Osteoblast (primary cell): ENCODE measurements at places on chromosomes 7 and 10. TPM values are rescaled to one million over a fixed set of nuclear protein-coding genes. Genes with fewer than 3 reads are reported as not detected.
A peak's percentile ranks its signal among the peaks of the same experiment; 100 is the strongest.

RNF32 gene
- under 0.01 and 0.29 TPM in 2 replicates for total RNA-seq

- DNase-seq = peak; percentile 51
- no peaks in the 10 kb centered on the region for H3K4me1 ChIP-seq
- no peak overlapping the region for H3K27ac ChIP-seq
- H3K27me3 ChIP-seq = no peaks in the 10 kb centered on the region
- H3K36me3 ChIP-seq = no peaks in the 10 kb centered on the region
Observed at GRCh38 chr7:150330211-150330885, 7.0 kb upstream of the ACTR3C start.

DNA sequence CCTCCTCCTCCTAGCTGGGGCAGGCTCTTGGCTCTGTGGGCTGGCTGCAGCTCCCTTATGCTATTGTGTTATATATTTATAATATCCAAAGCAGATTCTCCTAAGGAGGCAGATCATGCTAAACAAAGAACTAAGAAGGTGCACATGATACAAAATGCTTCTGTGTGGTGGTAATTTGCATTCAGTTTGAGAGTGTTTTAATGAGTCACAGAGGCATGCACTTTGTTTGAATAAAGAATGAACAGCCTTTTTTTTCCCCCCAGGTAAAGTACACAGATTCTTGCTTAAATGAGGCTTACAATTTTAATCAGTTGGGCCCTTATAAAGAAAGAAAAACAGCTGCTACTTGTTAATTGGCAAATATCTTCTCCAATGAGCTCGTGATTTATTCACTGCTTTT, 95.0 kb downstream of the FANK1 start:
- H3K27me3 ChIP-seq = no peaks in the 10 kb centered on the region
- no peak for DNase-seq
- no peak overlapping the region for H3K4me3 ChIP-seq
- H3K4me1 ChIP-seq = no peaks in the 10 kb centered on the region

GRCh38 chr10:33352175-33352574, 17.7 kb upstream of the NRP1 start:
- no peaks in the 10 kb centered on the region for H3K27me3 ChIP-seq
- H3K4me1 ChIP-seq = peaks cover 14% of the 10 kb centered on the region
- H3K4me3 ChIP-seq = no peak overlapping the region
- peak; percentile 65 for DNase-seq

INHBA gene
- total RNA-seq = 97.8 and 107 TPM in 2 replicates

- H3K4me3 ChIP-seq = no peak overlapping the region
- no peaks in the 10 kb centered on the region for H3K27me3 ChIP-seq
- H3K36me3 ChIP-seq = no peaks in the 10 kb centered on the region
- H3K4me1 ChIP-seq = no peaks in the 10 kb centered on the region
- H3K27ac ChIP-seq = no peak overlapping the region
- peak; percentile 60 for DNase-seq
Observed at GRCh38 chr7:158316466-158317031, 271.1 kb downstream of the PTPRN2 start.

GRCh38 chr7:151080067-151080521, 515 bp downstream of the FASTK start:
- H3K4me1 ChIP-seq = peaks cover 31% of the 10 kb centered on the region
- H3K27ac ChIP-seq = peak overlapping the region; percentile 65
- DNase-seq = peak; percentile 94
- H3K4me3 ChIP-seq = peak overlapping the region; percentile 95
- peaks cover 16% of the 10 kb centered on the region for H3K36me3 ChIP-seq

DNA sequence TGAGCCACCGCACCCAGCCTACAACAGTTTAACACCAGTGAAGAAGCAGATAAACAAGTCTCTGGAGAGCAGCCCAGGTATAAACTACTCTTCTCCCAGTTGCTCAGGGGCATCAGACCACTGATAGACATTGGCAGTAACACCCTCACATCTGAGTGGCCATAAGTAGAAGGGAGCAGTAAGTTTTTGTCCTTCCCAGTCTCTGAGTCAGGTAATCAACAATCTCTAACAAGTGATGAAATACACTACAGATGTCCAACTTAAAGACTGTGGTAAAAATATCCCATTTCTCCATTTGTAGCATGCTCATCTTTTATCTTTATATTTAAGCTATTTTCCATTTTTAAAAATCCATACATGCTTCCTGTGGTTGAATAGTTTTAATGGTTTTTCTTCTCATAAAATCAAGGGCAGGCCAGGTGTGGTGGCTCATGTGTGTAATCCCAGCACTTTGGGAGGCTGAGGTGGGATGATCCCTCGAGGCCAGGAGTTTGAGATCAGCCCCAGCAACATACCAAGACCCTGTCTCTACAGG, 78.6 kb downstream of the GSAP start:
- no peaks in the 10 kb centered on the region for H3K27me3 ChIP-seq
- no peak for DNase-seq
- no peaks in the 10 kb centered on the region for H3K4me1 ChIP-seq
- no peak overlapping the region for H3K27ac ChIP-seq
- no peak overlapping the region for H3K4me3 ChIP-seq
- H3K36me3 ChIP-seq = no peaks in the 10 kb centered on the region

DNA sequence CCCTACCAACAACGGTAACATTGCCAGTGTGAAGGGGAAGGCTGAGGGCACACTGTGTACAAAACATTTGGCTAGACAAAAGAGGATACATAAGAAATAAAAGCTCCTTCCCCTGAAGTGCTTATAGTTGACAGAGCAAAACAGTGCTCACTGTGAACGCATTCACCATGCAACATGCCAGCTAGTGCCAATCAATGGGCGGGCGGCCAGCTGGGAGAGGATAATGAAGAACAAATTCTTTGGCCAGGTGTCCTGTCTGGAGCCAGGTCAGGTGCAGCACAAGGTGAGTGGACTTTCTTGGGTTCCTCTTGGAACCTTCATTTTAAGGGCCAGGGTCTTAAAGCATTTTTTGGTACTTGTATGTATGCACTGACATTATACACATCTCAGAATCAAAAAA, 106.1 kb downstream of the ICA1 start:
- no peaks in the 10 kb centered on the region for H3K36me3 ChIP-seq
- no peak for DNase-seq

GRCh38 chr10:104109908-104110662, 11.9 kb upstream of the SFR1 start:
- peaks cover 13% of the 10 kb centered on the region for H3K4me1 ChIP-seq
- no peak overlapping the region for H3K4me3 ChIP-seq
- no peak for DNase-seq
- peak overlapping the region; percentile 47 for H3K27ac ChIP-seq

CACNB2 gene
- under 0.01 and 0.88 TPM in 2 replicates for total RNA-seq

GRCh38 chr10:35451151-35452016, 115.1 kb downstream of the CCNY start:
- no peaks in the 10 kb centered on the region for H3K36me3 ChIP-seq
- H3K27me3 ChIP-seq = no peaks in the 10 kb centered on the region
- H3K27ac ChIP-seq = peak overlapping the region; percentile 57
- DNase-seq = no peak
- H3K4me1 ChIP-seq = peaks cover 58% of the 10 kb centered on the region

GRCh38 chr7:85567983-85568382, 381.1 kb upstream of the SEMA3D start:
- no peaks in the 10 kb centered on the region for H3K36me3 ChIP-seq
- no peak for DNase-seq
- no peak overlapping the region for H3K4me3 ChIP-seq
- H3K4me1 ChIP-seq = no peaks in the 10 kb centered on the region

DNA sequence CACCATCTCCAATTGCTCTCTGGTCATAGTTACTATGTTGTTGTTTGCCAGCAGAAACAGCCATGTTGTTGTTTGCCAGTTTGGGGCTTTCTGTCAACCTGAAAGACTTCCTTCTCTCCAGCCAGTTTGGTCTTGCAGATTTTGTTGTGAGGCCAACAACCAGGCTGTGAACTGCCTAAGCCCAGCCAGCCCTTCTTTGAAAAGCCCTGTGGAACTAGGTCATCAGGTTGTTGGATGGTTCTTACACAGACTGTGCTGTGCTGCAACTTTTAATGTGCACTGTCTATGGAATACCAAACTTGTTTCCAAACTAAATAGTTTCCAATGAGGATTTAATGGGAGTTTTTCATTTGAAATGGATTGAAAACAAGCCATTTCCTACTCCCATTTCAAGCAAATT, 592.7 kb upstream of the GALNT17 start:
- H3K27ac ChIP-seq = no peak overlapping the region
- no peak overlapping the region for H3K4me3 ChIP-seq
- H3K36me3 ChIP-seq = no peaks in the 10 kb centered on the region
- H3K27me3 ChIP-seq = peaks cover 3% of the 10 kb centered on the region
- DNase-seq = no peak
- H3K4me1 ChIP-seq = no peaks in the 10 kb centered on the region

DNA sequence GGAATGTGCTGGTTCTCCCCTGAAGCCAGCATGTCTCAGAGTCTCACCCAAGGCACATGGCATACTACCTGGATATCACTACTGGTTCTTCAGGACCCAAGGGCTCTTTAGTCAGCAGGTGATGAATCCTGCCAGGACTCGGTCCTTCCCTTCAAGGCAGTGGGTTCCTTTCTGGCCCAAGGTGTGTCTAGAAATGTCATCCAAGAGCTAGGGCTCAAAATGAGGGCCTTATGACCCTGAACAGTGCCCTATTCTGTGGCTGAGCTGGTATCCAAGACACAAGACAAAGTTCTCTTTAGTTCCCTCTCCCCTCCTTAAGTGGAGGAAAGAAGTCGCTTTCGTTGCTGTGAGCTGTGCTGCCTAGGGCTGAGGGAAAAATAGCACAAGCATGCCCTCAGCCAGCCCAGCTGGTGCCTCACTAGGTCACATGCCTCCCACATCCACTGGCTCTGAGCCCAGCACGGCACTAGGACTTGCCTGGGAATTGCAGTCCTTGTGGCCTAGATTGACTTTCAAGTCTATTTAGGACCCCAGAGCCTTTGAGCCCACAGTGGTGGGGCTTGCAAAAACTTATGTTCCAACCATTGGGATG, 106.0 kb downstream of the BMS1 start:
- H3K27me3 ChIP-seq = no peaks in the 10 kb centered on the region
- H3K4me1 ChIP-seq = no peaks in the 10 kb centered on the region
- no peak for DNase-seq
- H3K36me3 ChIP-seq = no peaks in the 10 kb centered on the region
- no peak overlapping the region for H3K27ac ChIP-seq

DNA sequence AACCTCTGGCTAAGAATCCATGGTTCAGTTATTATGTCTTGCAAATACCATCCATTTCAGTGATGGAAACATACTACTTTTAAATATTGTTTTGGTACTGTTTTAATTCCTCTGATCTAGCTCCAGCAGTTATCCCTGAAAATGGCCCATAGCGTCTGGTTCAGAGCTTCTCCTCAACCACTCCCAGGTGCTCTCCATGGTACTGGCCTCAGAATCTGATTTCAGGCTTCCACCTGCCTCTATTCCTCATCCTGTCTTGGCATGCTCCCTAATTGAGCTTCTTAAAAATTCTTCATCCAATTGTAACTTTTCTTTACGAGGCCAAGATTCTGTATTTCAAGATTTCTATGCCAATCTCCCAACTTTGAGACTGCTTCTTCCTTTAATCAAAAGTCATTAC, 236.3 kb downstream of the HTR7 start:
- H3K36me3 ChIP-seq = no peaks in the 10 kb centered on the region
- peaks cover 11% of the 10 kb centered on the region for H3K27me3 ChIP-seq
- no peaks in the 10 kb centered on the region for H3K4me1 ChIP-seq
- H3K27ac ChIP-seq = no peak overlapping the region
- H3K4me3 ChIP-seq = no peak overlapping the region

- no peak overlapping the region for H3K27ac ChIP-seq
- no peaks in the 10 kb centered on the region for H3K36me3 ChIP-seq
- peak; percentile 42 for DNase-seq
- no peaks in the 10 kb centered on the region for H3K27me3 ChIP-seq
- H3K4me1 ChIP-seq = peaks cover 7% of the 10 kb centered on the region
Observed at GRCh38 chr7:116948934-116949333, 4.4 kb upstream of the ST7 start.

- no peak for DNase-seq
- no peaks in the 10 kb centered on the region for H3K36me3 ChIP-seq
- no peaks in the 10 kb centered on the region for H3K27me3 ChIP-seq
- no peaks in the 10 kb centered on the region for H3K4me1 ChIP-seq
Observed at GRCh38 chr10:23448802-23449570, 10.1 kb downstream of the OTUD1 start.

DNA sequence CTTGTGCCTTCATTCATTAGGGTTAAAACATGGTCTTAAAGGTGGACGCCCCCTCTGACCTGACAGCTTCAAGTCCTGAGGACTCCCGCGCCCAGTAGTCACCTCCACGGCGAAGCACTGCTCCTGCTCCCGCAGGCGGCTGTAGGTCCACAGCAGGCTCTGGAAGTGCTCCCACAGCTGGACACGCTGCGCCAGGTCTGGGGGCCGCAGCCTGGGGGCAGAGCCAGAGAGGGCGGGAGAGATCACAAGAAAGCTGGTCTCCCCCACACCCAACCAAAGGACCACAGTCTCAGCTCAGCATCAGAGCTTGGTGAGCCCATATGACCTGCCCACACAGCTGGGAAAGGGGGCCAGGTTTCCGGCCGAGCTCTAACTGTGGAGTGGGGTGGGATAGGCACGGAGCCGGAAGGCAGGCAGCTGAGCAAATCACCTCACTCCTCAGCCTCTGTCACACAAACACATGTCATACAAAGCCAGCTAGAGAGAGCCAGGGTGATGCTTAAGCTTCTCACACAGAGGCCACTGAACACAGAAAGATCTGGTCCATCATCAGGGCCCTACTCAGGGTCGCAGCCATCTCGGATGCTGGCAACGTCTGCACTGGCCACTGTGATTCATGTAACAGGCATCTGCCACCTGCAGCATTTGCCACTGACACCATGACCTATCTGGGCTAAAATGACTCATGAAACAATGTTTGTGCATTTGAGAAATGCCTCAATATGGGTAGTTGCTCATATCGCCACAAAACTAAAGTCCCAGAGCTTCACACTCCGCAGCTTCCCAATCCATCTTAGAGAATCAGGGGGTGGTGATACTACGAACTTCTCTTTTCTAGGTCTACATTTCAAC, 12.6 kb downstream of the HPS1 start:
- no peak overlapping the region for H3K27ac ChIP-seq
- no peak overlapping the region for H3K4me3 ChIP-seq
- H3K27me3 ChIP-seq = no peaks in the 10 kb centered on the region

DNA sequence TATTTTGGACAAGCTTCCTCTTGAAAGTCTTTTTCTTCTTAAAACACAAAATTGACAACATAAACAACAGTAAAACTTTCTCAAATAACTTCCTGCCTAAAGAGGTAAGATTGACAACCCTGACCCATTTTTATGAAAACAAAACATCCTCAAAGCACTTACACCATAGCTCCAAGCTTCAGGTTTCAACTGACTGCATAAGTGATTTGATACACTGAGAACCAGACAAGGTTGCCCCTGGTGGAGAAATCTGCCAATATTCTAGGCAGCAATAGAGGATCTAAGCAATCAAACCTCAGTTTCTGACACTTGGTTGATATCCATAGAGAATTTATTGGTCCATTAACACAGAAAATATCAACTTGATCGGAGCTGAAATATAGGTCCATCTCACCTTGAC, 147.8 kb downstream of the ELAPOR2 start:
- no peaks in the 10 kb centered on the region for H3K4me1 ChIP-seq
- DNase-seq = no peak
- H3K27ac ChIP-seq = no peak overlapping the region
- no peak overlapping the region for H3K4me3 ChIP-seq
- no peaks in the 10 kb centered on the region for H3K27me3 ChIP-seq
- H3K36me3 ChIP-seq = no peaks in the 10 kb centered on the region

- no peaks in the 10 kb centered on the region for H3K36me3 ChIP-seq
- no peak overlapping the region for H3K27ac ChIP-seq
- H3K4me1 ChIP-seq = peaks cover 13% of the 10 kb centered on the region
- H3K27me3 ChIP-seq = no peaks in the 10 kb centered on the region
- H3K4me3 ChIP-seq = no peak overlapping the region
Observed at GRCh38 chr10:98363220-98363619, 51.8 kb downstream of the PYROXD2 start.

GRCh38 chr7:114759347-114760062, 162.4 kb upstream of the MDFIC start:
- DNase-seq = peak; percentile 27
- no peaks in the 10 kb centered on the region for H3K27me3 ChIP-seq
- H3K27ac ChIP-seq = no peak overlapping the region
- H3K4me1 ChIP-seq = no peaks in the 10 kb centered on the region

AKR1D1 gene
- total RNA-seq = under 0.01 TPM in 1 of 2 replicates, not detected in the other
